GM23338 (cell line): ENCODE measurements at places on chromosomes 3 and 15. TPM values are rescaled to one million over a fixed set of nuclear protein-coding genes. Genes with fewer than 3 reads are reported as not detected.

Gene ZIC1
- 0.95 and 1.4 TPM in 2 replicates for polyA plus RNA-seq

- DNase-seq: peak; percentile 49
Observed at GRCh38 chr3:65587650-65588439, 450.9 kb downstream of the MAGI1 start.

Gene GOLGA6A
- polyA plus RNA-seq: 0.18 and 0.57 TPM in 2 replicates

Gene DYNLT2B
- 36.7 and 42.7 TPM in 2 replicates for polyA plus RNA-seq

DNA sequence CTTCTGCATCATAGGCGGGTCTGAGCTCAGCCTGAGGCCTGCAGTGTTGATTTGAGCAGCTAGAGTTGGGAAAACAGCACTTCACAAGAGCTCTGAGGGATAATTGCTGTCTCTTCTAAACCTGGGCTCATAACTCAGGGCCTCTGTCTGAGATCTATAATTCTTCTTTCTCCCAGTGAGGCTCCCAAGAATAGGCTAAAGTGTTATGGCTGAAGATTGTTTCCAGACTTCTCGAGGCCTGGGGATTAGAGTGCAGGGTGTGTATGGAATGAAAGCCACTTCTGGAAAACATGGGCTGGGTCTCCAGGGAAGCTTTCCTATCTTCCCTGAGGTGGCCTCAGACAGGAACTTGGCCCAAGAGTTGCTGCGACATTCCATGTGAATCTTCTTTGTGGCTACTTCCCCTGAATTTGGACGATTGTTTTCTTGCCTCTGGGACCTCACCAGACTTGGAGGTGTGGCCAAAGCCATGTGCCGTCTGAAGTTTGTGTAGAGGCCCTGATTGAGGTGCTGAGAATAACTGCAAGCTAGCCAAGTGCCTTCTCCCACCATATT is 26.5 kb downstream of the MTMR14 start:
- DNase-seq: no peak

DNA sequence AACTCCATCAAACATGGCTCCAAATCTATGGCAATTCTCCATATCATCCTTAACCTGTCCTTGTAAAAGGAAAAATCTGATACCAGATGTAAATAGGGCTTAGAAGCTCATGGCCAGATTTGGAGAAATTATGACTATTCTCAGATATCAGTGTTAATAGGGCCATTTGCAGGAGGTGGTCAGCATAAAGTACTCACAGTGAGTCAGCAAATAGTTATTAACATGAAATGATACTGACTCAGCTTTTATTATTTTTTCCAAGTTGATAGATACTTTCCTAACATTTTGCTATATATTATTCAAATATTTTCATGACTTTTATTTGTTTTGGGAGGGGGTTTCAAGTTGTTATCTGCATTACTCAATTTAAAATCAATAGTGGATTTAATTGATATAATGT is 255.8 kb downstream of the MFSD1 start:
- no peak for DNase-seq

DNA sequence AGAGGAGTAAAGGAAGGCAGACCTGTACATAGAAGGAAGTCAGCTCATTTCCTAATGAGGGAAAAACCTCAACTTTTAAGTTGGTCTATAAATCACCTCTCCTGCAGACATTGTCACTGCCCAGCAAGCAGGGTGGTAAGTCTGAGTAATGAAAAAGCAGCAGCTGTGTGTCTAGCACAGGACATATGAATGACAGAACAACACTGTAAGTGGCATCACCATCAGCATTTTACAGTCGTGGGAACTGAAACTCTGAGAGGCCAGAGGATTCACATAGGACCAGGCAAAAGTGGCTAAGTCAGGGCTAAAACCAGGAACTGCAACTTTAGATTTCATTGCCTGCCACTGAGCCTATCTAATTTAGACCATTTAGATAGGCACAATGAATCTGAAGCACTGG is 235.6 kb downstream of the CLSTN2 start:
- no peak for DNase-seq

GRCh38 chr3:31095255-31095654 is 200.8 kb upstream of the GADL1 start:
- DNase-seq: no peak

DNA sequence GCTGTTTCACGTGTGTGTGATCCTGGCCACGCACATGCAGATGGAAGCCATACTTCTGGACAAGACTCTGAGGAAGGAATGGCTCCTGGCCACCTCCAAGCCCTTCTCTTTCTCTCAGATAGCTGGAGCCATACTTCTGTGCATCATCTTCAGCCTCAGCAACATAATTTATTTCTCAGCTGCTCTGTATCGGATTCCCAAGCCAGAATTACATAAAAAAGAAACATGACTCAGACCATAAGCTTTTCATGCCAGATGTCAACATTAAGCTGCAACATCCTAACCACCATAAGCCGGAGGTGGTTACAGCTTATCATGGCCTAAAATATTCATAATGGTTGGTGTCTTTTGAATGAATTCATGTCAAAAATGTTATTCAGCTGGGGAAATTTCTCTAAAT is 10.6 kb upstream of the KIF23 start:
- DNase-seq: no peak

Gene CP
- polyA plus RNA-seq: 2.3 and 3.6 TPM in 2 replicates

- no peak for DNase-seq
Observed at GRCh38 chr3:166471074-166471767, 634.0 kb upstream of the BCHE start.

- DNase-seq: peak; percentile 80
Observed at GRCh38 chr15:37109168-37109871, 9.0 kb upstream of the MEIS2 start.

- no peak for DNase-seq
Observed at GRCh38 chr15:40157778-40158447, 3.0 kb upstream of the BUB1B start.

Gene GOLGA8J
- not detected in 2 replicates for polyA plus RNA-seq

Gene RYR3
- polyA plus RNA-seq: 1.1 and 1.5 TPM in 2 replicates

- no peak for DNase-seq
Observed at GRCh38 chr3:42698216-42698910, 4.2 kb downstream of the HHATL start.

Gene NPAP1
- 0.10 TPM in 2 replicates for polyA plus RNA-seq

Gene UROC1
- polyA plus RNA-seq: not detected in 2 replicates

Gene SENP8
- 2.8 and 3.1 TPM in 2 replicates for polyA plus RNA-seq

DNA sequence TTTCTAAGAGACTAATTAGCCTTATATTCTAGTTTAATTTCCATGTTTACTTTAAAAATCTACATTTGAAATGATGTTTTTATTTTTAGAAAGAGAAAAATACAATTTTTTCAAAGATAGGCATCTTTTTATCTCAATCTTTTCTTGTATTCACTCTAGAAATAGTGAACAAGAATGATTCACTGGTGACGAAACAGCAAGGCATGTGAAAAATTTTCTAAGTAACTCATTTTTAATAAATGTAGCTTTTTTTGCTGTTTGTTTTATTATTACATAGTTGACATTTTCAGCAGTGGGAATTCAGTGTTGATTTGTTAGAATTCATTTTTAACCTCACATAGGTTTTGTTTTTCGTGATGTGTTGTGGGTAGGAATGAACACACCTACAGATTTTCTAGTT is 1226.4 kb downstream of the NSUN3 start:
- DNase-seq: no peak

DNA sequence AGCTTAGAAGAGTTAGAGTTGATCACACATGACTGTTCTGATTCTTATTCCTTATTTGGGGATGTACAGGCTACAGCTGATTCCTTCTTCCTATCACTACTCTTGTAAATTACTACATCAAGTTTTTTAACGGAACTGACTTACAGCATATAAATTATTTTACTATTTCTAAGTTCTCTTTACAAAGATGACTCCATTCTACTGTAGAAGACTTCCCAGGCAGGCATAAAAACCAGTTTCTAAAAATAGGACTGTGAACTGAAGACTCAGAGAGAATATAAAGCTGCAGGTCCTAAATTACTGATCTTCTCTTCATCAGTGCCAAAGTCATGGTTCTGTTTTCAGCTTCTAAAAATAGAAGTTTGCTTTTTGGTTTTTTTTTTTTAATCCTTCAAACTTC is 38.9 kb downstream of the ANO10 start:
- DNase-seq: no peak

- no peak for DNase-seq
Observed at GRCh38 chr3:46242120-46242519, at the start of gene CCR3. Gene CCR3 (plus strand): TSS chr3:46242460. CDS start chr3:46265159, 22,699 bp downstream.

GRCh38 chr3:62688050-62688449 is 187.2 kb downstream of the CADPS start:
- no peak for DNase-seq

- DNase-seq: no peak
Observed at GRCh38 chr3:72205297-72205826, 420.4 kb upstream of the PROK2 start.

Gene TADA3
- 29.1 and 31.5 TPM in 2 replicates for polyA plus RNA-seq

- DNase-seq: peak; percentile 84
Observed at GRCh38 chr3:46935168-46935858, 41.2 kb downstream of the CCDC12 start.

Gene GUCA1C
- not detected in 2 replicates for polyA plus RNA-seq

GRCh38 chr3:126380011-126380768 is 14.5 kb upstream of the CFAP100 start:
- peak; percentile 28 for DNase-seq

Gene NUP210
- 13.8 and 14.1 TPM in 2 replicates for polyA plus RNA-seq

GRCh38 chr3:13377021-13377420 is 43.1 kb downstream of the NUP210 start:
- no peak for DNase-seq

Gene CDHR4
- polyA plus RNA-seq: 0.26 and 0.28 TPM in 2 replicates

Gene SEMA3F
- 2.3 and 2.8 TPM in 2 replicates for polyA plus RNA-seq

DNA sequence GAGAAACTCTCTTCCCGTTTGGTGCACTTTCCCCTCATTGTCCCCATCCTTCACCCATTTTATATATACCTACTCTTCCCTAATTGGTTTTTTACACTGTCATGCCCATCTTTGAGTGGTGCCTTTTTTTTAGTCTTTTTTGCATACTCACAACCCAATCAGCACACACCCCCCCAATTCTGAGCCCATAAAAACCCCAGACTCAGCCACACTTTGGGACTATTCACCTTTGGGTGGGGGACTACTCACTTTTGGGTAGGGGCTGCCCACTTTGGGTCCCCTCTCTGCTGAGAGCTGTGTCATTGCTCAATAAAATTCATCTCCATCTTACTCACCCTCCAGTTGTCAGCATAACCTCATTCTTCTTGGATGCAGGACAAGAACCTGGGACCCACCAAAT is 30.1 kb upstream of the MTMR14 start:
- no peak for DNase-seq

DNA sequence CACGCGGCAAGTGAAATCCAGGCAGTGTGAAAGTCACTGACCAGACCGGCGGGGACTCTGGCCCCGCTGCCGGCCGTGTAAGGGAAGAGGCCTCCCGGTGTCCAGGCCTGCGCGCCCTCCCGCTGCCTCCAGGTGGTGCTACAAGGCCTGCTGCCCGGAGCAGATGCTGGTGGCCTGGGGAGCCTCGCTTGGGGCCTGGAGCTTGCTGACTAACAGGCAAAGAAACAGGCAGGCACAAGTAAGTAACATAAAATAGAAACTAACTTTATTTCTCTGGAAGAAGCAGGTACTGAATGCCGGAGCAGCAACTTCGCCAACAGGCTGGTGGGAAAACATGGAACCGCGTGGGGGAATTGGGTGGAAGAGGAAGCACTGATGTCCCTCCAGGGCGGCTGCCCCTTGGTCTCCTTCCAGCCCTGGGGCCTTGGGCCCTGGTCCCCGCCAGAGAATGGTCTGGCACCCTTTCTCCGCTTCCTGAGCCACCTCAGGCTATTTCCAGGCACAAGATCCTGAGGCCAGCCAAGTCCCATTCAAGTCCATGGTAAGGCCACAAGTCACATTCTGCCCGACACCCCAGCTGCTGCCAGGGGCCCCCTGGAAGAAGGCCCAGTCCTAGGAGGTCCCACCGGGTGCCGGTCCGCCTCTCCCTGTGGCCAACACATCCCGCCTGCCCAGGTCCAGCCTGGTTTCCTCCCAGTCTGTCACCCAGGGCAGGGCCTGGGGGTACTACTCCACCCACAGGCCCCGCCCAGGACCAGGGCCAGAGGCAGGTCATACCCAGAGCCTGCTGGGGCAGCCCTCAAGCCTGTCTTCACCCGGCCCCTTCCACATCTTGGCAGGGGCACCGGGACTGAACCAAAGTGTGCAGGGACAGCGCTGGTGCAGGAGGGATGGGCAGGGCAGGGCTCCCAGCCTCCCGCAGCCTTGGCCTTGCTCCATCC is 45.0 kb downstream of the TNK2 start:
- peak; percentile 90 for DNase-seq

DNA sequence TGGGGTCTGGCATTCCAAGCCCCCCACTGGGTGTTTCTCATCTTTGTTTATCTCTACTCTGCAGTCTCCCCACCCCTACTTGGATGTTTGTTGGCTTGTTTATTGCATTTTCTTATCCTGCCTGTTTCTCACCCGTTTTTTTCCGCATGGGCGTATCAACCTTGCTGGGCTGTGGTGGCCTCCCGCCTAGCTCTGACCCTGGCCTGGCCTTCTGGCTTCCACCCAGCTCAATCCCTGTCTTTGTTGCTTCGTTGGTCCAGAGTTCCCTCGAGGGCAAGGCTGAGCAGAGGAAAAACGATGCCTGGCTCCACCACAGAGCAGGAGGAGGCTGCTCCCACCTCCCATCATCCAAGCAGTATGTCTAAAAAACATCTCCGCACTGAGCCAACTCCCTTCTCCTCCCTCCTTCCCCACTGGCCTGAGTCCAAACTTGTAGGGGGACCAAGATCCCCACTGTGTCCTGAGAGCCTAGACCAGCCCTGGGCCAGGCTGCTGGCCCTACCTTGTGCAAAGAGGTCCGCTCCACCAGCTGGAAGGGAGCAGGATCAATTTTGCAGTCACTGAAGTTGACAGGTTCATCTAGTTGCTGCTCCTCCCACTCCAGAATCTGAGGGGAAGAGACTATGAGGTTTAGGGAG is 9.8 kb downstream of the CLCN2 start:
- no peak for DNase-seq

DNA sequence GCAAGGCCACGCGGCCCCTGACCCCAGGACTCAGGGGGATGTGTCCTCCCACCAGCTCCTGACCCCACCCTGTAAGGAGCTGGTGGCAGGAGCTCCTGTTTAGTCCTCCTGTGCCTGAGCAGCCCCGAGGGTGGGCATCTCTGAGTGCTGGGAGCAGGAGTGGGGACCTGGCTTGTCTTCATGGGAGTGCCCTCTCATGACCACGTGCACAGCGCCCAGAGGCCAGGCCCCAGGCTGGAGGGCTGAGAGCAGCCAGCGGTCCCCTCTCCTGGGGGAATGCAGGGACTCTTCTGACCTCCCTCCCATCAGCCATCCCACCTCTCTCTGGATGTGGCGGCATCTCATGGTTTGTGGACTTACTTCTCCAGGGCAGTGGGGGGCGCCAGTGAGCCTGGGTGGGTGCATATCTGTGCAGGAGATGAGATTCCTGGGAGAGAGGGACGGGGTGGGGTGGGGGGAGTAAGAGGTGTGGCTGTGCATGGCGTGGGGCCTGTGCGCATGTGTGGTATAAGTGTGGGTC is 205.6 kb downstream of the TBC1D2B start:
- peak; percentile 59 for DNase-seq
